ENCODE measurements at places on chromosomes 11 and 22. TPM values are rescaled to one million over a fixed set of nuclear protein-coding genes. Genes with fewer than 3 reads are reported as not detected.

NAV2 gene
- total RNA-seq: 15.6 TPM

DNA sequence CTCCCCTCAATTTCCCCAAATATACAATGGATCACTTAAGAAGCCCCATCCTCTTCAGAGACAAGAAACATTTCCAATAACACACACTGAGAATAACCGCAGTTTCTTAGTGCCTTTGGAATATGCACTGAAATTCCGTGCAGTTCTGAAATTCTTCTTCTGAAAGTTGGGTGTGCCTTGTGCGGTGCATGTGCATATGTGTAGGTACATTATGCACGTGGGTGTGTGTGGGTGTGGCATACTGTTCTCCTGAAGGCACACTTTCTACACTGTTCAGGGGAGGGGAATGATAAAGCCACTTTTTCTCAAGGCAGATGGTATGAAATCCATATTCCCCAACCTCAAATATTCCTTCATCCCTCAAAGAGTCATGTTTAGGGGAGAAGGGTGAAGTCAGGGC is 1.7 kb downstream of the EXPH5 start:
- no peak for DNase-seq

DNA sequence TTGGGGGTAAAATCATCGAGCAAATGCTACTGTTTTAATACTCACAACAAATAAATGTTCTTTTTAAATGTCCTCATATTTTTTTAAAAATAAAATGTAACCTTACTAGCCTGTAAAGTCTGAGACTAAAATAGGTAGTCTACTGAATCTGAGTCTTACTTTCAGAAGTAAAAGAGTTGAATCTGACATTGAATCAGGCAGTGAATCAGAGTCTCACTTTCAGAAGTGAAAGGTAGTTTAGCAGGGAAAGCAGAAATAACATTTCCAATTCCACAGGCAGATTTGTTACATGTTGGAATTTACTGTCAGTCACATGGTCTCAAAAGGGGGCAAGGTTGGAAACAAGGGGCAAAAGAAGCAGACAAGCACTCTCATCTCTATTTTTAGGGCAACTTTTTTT is 143.0 kb downstream of the ELP4 start:
- DNase-seq: no peak

- no peak for DNase-seq
Measured at GRCh38 chr11:95465887-95466286, 234.9 kb upstream of the SESN3 start.

DNA sequence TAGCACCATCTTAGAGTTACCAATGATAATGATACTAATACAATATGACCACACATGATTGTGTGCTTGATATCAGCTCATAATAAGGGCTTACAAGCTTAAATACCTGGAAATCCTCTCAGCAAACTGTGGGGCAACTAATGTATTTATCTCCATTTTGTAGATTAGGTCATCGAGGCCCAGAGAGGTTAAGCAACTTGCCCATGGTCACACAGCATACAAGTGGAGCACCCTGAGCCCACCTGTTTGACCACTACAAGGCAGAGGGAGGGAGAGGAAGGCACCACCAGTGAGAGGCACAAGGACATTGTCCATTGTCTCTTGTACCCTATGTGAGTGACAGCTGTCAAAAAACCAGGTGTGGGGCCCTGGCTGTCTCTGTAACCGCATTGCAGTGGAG is 123.7 kb downstream of the MIAT start:
- DNase-seq: no peak
